Liver (tissue), 10 donors: ENCODE measurements at places on chromosomes 7 and 10. TPM values are rescaled to one million over a fixed set of nuclear protein-coding genes. Genes with fewer than 3 reads are reported as not detected.

DNA sequence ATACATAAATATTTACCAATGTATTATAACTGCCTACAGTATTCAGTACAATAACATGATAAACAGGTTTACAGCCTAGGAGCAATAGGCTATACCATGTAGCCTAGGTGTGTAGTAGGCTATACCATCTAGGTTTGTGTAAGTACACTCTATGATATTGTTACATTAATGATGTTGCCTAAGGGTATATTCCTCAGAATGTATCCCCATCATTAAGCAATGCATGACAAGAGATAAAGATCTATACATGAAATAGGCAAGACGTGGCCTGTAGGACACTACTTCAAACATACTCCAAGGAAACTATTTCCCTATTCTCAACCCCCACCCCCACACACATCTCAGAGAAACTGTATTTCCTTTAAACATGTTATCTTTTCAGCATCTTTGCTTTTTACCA is 15.3 kb upstream of the ADAM22 start:
- no peaks in the 10 kb centered on the region for H3K27me3 ChIP-seq
- DNase-seq = no peak
- no peaks in the 10 kb centered on the region for H3K4me1 ChIP-seq

- H3K4me1 ChIP-seq = no peaks in the 10 kb centered on the region
- H3K36me3 ChIP-seq = no peaks in the 10 kb centered on the region
- DNase-seq = peak; percentile 46
- no peak overlapping the region for H3K27ac ChIP-seq
These were observed 10.7 kb upstream of the SLIT1 start for GRCh38 chr10:97196223-97197029.

GRCh38 chr7:115831371-115831770 is 199.2 kb downstream of the TFEC start:
- no peak overlapping the region for H3K27ac ChIP-seq
- no peak for DNase-seq
- no peaks in the 10 kb centered on the region for H3K36me3 ChIP-seq
- H3K4me1 ChIP-seq = no peaks in the 10 kb centered on the region
- H3K27me3 ChIP-seq = no peaks in the 10 kb centered on the region
- H3K4me3 ChIP-seq = no peak overlapping the region

OR6V1 gene
- polyA plus RNA-seq = not detected

PGAM2 gene
- polyA plus RNA-seq = 0.56 TPM

- DNase-seq = no peak
- no peak overlapping the region for H3K27ac ChIP-seq
- H3K4me3 ChIP-seq = no peak overlapping the region
These were observed 56.4 kb downstream of the THNSL1 start for GRCh38 chr10:25072786-25073185.

GRCh38 chr10:44178281-44178680 is 206.6 kb downstream of the CXCL12 start:
- H3K4me3 ChIP-seq = no peak overlapping the region
- H3K27me3 ChIP-seq = no peaks in the 10 kb centered on the region
- DNase-seq = no peak
- H3K36me3 ChIP-seq = no peaks in the 10 kb centered on the region
- no peak overlapping the region for H3K27ac ChIP-seq

IGFBP3 gene
- 244 TPM for polyA plus RNA-seq

EVX1 gene
- not detected for polyA plus RNA-seq

- DNase-seq = no peak
- no peaks in the 10 kb centered on the region for H3K36me3 ChIP-seq
- no peak overlapping the region for H3K27ac ChIP-seq
- no peaks in the 10 kb centered on the region for H3K4me1 ChIP-seq
- H3K27me3 ChIP-seq = no peaks in the 10 kb centered on the region
- no peak overlapping the region for H3K4me3 ChIP-seq
These were observed 33.7 kb upstream of the DPYSL4 start for GRCh38 chr10:132152896-132153580.

DNA sequence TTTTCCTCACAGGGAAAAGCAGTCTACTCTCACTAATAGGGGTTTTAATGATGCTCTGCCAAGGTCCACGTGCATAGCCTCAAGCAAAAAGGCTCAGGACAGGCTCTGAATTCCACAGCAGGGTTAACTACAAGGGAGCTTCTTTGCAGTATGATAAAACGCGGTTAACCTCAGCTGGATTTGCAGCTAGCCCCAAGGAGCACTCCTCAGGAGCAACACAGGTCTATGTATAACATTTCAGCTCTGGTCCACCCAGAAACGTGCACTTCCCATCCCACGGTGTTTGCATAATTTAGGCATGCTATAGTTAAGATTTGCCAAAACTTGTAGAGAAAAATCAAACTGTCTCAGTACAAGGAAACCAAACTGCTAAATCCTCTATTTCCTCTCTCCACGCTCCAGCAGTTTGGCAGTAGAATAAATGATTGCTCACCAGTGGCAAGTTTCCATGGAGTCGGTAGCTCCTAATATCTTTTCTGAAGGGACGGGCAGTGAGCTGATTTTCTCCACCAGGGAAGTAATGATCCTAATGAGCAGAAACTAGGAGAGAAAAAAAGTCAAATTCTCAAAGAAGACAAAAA is 13.1 kb upstream of the ASB4 start:
- H3K4me3 ChIP-seq = no peak overlapping the region
- DNase-seq = no peak
- no peaks in the 10 kb centered on the region for H3K4me1 ChIP-seq
- H3K27ac ChIP-seq = no peak overlapping the region

DNA sequence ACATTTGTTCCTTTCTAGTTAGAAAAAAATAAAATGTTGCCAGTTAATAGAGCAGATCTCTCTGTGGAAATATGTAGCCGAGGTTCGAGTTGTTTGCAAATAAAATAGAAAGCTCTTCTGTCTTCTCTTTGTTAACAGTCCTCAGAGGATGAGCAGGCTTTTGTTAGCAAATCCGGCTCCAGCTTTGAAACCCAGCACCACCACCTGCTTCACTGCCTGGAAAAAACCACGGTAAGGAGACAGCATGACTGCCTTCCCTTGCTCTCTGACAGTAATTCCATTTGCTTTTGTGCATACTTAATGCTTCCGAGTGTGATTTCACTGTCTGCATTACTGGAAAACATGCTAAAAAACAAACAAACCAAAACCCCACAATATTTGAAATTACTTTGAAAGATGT is 115.6 kb downstream of the TSPAN12 start:
- no peaks in the 10 kb centered on the region for H3K27me3 ChIP-seq
- no peak overlapping the region for H3K27ac ChIP-seq
- no peaks in the 10 kb centered on the region for H3K4me1 ChIP-seq
- no peak overlapping the region for H3K4me3 ChIP-seq
- H3K36me3 ChIP-seq = no peaks in the 10 kb centered on the region
- DNase-seq = no peak

PCDH15 gene
- polyA plus RNA-seq = not detected

- no peak overlapping the region for H3K27ac ChIP-seq
- H3K36me3 ChIP-seq = no peaks in the 10 kb centered on the region
- no peak for DNase-seq
These were observed 87.3 kb upstream of the PIK3CG start for GRCh38 chr7:106777674-106778299.

DNA sequence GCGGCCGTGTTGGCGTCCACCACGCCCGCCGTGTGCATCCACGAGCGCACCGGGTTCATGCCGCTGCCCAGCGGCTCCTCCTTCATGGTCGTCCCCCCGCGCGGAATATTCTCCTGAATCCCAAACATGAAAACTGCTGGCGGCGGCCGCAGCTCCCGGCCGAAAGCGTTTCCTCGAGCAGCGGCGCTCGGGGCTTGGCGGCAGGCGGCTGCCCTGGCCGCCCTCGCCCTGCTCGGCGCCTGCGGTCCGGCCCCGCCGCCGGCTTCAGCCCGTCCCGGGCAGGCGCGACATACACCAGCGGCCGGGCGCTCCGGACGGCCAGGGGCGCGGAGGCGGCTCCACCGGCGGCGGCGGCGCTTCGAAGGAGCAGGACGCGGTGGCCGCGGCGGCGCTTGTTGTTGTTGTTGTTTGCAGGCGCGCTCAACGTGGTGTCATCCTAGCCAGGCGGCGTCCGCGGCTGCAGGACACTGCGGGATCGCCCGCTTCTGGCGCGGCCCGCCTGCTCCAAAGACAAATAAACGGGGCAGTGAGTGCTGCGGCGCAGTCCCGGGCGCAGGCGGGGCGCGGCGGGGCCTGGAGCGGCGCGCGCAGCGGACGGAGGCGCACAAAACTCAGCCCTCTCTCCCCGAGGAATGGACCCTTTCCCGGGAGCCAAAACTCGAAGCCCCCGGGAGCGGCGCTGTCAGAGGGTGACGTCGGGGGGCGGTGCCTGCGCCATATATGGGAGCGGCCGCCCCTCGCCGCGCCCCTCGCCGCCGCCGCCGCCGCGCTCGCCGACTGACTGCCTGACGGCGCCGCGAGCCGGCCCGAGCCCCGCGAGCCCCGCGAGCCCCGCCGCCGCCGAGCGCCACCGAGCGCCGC is at the start of gene EBF3:
Gene EBF3, minus strand, starts transcription at position 634 of the 861 bp plus-strand sequence. Its CDS starts 506 bp downstream, at position 128.
- peak; percentile 33 for DNase-seq
- H3K4me3 ChIP-seq = no peak within 1 kb of the TSS
- no peaks in the 10 kb centered on the region for H3K36me3 ChIP-seq
- peaks cover 59% of the 10 kb centered on the region for H3K4me1 ChIP-seq

GRCh38 chr10:84837877-84838276 is 509.5 kb downstream of the CCSER2 start:
- no peaks in the 10 kb centered on the region for H3K4me1 ChIP-seq
- no peaks in the 10 kb centered on the region for H3K36me3 ChIP-seq
- H3K4me3 ChIP-seq = no peak overlapping the region
- no peak for DNase-seq

DNA sequence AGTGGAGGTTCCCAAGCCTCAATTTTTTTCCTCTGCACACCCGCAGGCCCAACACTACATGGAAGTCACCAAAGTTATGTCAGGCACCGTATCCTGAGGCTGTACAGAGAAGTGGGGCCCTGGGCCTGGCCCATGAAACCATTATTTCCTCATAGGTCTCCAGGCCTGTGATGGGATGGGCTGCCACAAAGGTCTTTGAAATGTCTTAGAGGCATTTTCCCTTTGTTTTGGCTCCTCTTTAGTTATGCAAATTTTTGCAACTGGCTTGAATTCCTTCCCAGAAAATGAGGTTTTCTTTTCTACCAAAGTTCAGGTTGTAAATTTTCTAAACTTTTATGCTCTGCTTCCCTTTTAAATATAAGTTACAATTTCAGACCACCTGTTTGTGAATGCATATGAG is 365.2 kb downstream of the HGF start:
- H3K4me1 ChIP-seq = no peaks in the 10 kb centered on the region
- no peaks in the 10 kb centered on the region for H3K27me3 ChIP-seq
- no peak overlapping the region for H3K27ac ChIP-seq
- H3K4me3 ChIP-seq = no peak overlapping the region

FAM25G gene
- not detected for polyA plus RNA-seq

SMKR1 gene
- not detected for polyA plus RNA-seq

FGFBP3 gene
- polyA plus RNA-seq = 0.08 TPM
